GM23338 (cell line): ENCODE measurements at places on chromosomes 1 and 21. TPM values are rescaled to one million over a fixed set of nuclear protein-coding genes. Genes with fewer than 3 reads are reported as not detected.

C1orf52 gene
- polyA plus RNA-seq = 102 and 107 TPM in 2 replicates

DNA sequence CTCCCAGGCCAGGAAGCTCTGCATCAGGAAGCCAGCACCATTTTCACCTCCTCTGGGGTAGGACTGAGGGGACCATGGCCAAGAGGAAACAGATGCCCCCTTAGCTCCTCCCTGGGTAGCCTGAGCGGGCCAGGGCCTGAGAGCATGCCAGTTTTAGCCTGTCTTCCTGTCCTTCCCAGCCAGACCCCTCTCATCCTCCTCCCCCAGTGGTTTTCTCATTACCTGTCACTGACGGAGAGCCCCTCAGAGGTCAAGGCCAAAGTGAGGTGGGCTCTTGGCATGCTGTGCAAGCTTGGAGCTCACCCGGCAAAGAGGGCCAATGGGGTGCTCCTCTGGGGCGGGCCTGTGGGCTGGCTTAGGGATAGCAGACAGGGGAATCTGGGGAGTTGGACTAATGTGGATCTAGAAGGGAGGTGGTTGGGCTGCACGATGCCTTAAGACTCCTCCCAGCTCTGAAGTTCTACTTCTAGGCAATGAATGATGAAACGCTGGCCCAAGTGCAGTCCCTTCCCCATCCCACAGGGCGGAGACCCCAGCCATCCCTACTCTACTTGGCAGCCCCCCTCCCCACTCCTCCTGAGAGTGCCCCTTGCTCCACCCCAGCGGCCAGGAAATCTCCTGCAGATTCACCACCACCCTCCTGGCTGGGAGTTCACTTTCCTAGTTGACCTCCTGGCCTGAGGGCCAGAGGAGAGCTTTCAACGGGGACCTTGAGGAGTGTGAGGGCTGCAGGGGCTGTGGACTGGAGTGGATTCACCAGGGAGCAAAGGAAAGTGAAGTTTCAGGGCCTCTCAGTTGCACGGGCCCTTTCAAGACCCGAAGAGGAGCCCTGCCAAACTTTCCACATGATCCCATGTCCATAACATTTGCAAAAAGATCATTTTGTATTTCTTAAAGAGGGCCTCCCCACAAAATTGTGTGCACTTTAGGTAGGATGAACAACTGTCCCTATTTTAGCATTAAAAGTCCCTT is 9.4 kb upstream of the LMNA start:
- peak overlapping the region; percentile 95 for H3K27ac ChIP-seq
- H3K4me1 ChIP-seq = peaks cover 36% of the 10 kb centered on the region
- H3K4me3 ChIP-seq = peak overlapping the region; percentile 72
- peak; percentile 90 for DNase-seq
- H3K27me3 ChIP-seq = no peaks in the 10 kb centered on the region

GRCh38 chr1:89081005-89081404 is 16.0 kb upstream of the GBP1 start:
- no peaks in the 10 kb centered on the region for H3K27me3 ChIP-seq
- H3K4me1 ChIP-seq = peaks cover 1% of the 10 kb centered on the region; the same call in 1 of the 2 replicates
- no peaks in the 10 kb centered on the region for H3K36me3 ChIP-seq
- H3K27ac ChIP-seq = no peak overlapping the region
- no peak for DNase-seq
- no peak overlapping the region for H3K4me3 ChIP-seq

DNA sequence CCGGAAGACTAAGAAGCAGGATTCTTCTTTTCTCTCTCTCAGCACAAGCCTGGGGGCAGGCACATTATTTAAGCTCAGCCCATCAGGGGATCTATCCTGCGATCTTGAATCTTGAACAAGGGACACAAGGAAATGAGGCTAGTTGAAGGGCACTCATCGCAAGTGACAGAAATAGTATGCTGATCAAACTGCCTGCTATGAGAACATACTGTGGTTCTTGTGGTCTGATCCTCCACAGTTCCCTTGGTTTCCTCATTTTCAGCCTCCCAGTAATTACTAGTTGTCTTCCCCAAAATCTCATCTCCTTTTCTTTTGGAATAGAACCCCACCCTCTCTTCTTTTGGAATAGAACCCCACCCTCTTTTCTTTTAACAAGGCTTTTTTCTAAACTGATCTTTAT is 6.5 kb downstream of the ANKRD45 start:
- H3K27ac ChIP-seq = no peak overlapping the region
- no peaks in the 10 kb centered on the region for H3K4me1 ChIP-seq
- no peaks in the 10 kb centered on the region for H3K36me3 ChIP-seq
- no peak for DNase-seq
- H3K27me3 ChIP-seq = no peaks in the 10 kb centered on the region

DNA sequence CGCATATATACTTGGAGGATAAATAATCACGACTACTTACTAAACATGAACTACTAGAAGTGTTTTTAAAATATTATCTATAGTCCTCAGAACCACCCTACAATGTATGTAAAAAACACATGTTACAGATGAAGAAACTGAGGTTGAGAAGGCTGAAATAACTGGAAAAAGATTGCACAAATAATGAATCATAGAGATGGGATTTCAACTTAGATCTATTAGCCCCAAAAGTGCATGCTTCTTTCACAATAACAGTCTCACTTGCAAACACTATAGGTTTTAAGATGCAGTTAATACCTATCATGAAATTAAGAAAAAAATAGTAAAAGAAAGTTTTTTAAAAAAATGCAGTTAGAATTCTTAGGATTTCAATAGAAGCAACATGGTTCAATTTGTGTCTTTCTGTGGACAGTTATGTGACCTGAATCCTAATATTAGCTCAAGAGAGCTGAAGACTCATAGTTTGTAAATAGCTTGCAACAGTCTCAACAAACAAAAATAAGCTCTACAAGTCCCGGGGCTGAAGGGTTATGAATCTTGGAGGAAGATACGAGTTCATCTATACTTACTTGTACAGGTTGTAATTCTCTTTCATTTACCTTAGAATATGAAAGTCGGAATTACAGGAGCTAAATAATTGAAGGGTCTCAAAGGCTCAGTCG is 58.6 kb upstream of the NTPCR start:
- H3K4me3 ChIP-seq = no peak overlapping the region
- peaks cover 2% of the 10 kb centered on the region for H3K4me1 ChIP-seq
- no peaks in the 10 kb centered on the region for H3K36me3 ChIP-seq

- H3K36me3 ChIP-seq = no peaks in the 10 kb centered on the region
- no peak overlapping the region for H3K4me3 ChIP-seq
- no peaks in the 10 kb centered on the region for H3K4me1 ChIP-seq
- DNase-seq = no peak
Observed at GRCh38 chr1:71583756-71584155, 502.9 kb upstream of the ZRANB2 start.

DNA sequence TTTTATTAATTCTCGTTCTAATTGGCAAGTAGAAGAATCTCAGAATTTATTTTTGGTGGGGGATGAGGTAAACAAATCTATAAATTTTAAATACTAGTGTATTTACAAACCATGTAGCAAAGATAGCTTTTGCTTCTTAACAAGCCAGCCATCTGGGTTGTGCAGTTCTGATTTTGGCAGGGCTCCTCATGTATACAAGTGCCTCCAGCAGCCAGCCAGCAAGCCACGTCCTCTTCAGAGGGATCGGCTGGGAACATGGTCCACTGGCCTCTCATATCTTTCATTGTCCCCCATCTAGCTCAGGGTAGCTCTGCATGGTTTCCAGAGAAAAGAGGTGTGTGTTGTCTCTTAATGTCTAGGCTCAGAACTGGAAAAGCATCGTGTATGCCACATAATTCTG is 659.1 kb downstream of the MRPL39 start:
- H3K36me3 ChIP-seq = no peaks in the 10 kb centered on the region
- no peak overlapping the region for H3K27ac ChIP-seq
- no peak for DNase-seq
- no peak overlapping the region for H3K4me3 ChIP-seq
- no peaks in the 10 kb centered on the region for H3K4me1 ChIP-seq

DNA sequence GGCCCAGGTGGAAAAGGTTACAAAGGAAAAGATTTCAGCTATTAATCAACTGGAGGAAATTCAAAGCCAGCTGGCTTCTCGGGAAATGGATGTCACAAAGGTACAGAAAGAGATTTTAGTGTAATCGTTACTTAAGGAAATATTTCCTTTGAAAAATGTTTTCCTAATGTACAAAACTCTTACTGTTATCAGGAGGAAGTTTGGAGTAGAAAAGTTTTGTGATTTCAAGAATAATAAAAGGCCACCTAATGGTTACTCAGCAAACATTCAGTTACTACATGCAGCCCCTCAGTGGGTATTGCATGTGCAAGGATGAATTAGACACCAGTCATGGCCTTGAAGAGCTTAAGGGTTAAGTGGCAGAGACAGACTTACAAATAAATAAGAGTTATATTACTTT is 85.2 kb downstream of the SDCCAG8 start:
- H3K27me3 ChIP-seq = no peaks in the 10 kb centered on the region
- H3K36me3 ChIP-seq = no peaks in the 10 kb centered on the region
- H3K4me3 ChIP-seq = no peak overlapping the region
- H3K4me1 ChIP-seq = no peaks in the 10 kb centered on the region

DNA sequence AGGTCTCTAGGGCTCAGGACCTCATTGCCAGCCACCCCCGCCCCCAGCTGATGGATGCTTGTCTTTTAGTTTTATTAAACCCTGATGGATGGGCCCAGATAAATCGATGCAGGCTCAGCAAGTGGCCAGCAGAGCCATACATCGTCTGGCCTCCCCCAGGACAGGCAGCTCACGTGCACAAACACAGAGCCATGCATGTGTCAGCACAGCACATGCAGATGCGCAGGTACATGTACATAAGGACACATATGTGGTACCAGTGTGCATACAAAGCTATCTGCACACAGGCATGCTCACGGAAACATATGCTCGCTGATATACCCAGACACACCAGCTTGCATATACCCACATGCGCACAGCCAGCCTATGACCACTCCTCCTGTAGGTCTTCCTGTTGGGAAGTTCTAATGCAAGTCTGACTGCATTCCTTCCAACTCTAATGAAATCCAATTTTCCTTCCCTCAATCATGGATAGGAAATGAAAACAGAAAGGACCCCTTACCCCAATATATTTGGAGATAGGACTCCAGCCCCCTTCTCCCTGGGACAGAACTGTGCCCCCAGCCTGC is 897 bp downstream of the COL16A1 start:
- H3K27me3 ChIP-seq = no peaks in the 10 kb centered on the region
- H3K27ac ChIP-seq = no peak overlapping the region
- H3K4me3 ChIP-seq = peak overlapping the region; percentile 77; the same call in 1 of the 2 replicates
- H3K36me3 ChIP-seq = no peaks in the 10 kb centered on the region
- peaks cover 21% of the 10 kb centered on the region for H3K4me1 ChIP-seq

DNA sequence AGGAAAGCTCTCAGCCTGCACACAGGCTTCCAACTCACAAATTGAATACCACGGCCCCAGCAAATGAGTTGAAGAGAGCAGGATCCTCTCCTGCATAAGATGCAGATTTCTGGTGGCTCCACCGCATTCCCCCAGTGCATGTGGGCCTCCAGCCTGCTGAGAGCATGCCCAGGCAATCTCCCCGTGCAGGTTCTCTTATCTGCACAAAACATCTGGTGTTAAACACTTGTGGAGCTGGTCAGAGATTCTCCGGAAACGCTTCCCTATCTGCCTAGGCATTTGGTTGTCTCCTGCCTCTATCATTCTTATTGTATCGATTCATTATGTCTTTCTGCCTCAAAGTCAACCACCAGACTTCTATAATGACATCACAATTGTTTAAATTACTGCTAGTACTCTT is 1349.0 kb upstream of the B3GALT2 start:
- no peak overlapping the region for H3K4me3 ChIP-seq
- no peaks in the 10 kb centered on the region for H3K27me3 ChIP-seq
- peak; percentile 40 for DNase-seq
- no peak overlapping the region for H3K27ac ChIP-seq
- H3K4me1 ChIP-seq = peaks cover 15% of the 10 kb centered on the region

- H3K27ac ChIP-seq = no peak overlapping the region
- no peak overlapping the region for H3K4me3 ChIP-seq
- peaks cover 15% of the 10 kb centered on the region for H3K4me1 ChIP-seq
- H3K36me3 ChIP-seq = no peaks in the 10 kb centered on the region
- no peaks in the 10 kb centered on the region for H3K27me3 ChIP-seq
Observed at GRCh38 chr1:236489710-236490377, 33.9 kb upstream of the LGALS8 start.

- H3K4me3 ChIP-seq = no peak overlapping the region
- H3K27ac ChIP-seq = no peak overlapping the region
- H3K4me1 ChIP-seq = no peaks in the 10 kb centered on the region; the same call in 1 of the 2 replicates
- no peaks in the 10 kb centered on the region for H3K27me3 ChIP-seq
- DNase-seq = no peak
- H3K36me3 ChIP-seq = no peaks in the 10 kb centered on the region
Observed at GRCh38 chr1:201584471-201585092, 45.7 kb downstream of the NAV1 start.

GRCh38 chr1:193348769-193349535 is 162.5 kb upstream of the B3GALT2 start:
- no peak for DNase-seq
- H3K27me3 ChIP-seq = no peaks in the 10 kb centered on the region
- H3K4me3 ChIP-seq = no peak overlapping the region
- H3K4me1 ChIP-seq = peaks cover 8% of the 10 kb centered on the region; the same call in 1 of the 2 replicates
- no peaks in the 10 kb centered on the region for H3K36me3 ChIP-seq
- no peak overlapping the region for H3K27ac ChIP-seq

- no peak overlapping the region for H3K27ac ChIP-seq
- H3K27me3 ChIP-seq = no peaks in the 10 kb centered on the region
- H3K36me3 ChIP-seq = no peaks in the 10 kb centered on the region
Observed at GRCh38 chr1:83905315-83905907, 93.5 kb downstream of the TTLL7 start.

PGBD5 gene
- polyA plus RNA-seq = 3.4 and 3.9 TPM in 2 replicates

DNA sequence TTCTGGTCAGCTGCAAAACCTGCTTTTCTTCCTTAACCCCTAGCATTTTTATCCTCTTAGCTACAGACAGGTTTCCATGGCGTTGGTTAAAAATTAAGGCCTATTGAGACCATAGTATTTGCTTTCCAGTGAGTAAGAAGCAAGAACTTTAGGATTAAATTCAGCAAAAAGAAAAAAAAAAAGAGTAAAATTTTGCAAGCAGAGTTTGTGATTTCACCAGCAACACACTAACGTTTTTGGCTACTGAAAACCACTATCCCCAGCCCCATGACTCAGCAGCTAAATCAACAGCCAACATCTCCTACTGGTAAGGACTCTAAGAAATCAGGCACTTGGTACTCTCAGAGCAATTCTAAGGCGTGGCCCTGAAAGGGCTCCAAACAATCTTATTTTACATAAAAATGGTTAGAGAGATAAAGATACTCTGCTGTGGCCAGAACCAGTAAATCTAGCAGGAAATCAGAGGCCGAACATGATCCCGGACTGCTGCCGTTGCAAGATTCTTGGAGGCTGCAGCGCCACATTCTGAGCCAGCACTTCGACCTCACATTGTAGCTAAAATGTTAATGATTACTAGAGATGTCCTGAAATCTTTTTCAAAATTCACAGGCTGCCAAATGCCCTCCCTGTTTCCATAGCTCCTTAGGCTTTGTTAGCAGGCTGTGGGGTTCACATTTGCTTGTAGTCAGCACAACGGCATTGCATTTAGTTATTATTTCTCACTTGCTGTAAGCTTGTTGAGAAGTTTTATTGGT is 1.6 kb upstream of the ENO1 start:
- DNase-seq = peak; percentile 66
- no peaks in the 10 kb centered on the region for H3K27me3 ChIP-seq
- H3K36me3 ChIP-seq = peaks cover 13% of the 10 kb centered on the region

DNA sequence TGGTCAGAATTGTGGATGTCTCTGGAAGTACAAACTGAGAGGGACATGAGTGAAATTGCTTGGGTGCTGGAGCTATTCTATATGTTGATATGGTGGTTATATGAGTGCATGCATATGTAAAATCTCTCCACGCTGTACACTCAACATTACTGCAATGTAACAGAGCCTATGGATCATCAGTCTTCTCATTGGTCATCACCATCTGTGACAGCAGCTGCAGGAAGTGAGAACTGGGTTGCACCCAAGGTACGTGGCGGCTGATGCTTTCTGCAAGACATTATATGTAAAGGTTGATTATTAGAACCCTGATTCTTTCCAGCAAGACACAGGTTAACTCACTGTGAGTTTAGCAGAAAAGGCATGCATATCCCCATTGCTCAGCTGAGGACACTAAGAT is 387.1 kb downstream of the OMA1 start:
- peaks cover 32% of the 10 kb centered on the region for H3K4me1 ChIP-seq
- no peaks in the 10 kb centered on the region for H3K36me3 ChIP-seq
- DNase-seq = no peak
- no peaks in the 10 kb centered on the region for H3K27me3 ChIP-seq
- no peak overlapping the region for H3K27ac ChIP-seq
